H1 (cell line): ENCODE measurements at places on chromosomes 5 and 9. TPM values are rescaled to one million over a fixed set of nuclear protein-coding genes. Genes with fewer than 3 reads are reported as not detected.

GRCh38 chr5:7218141-7218540 lies 177.8 kb upstream of the ADCY2 start:
- DNase-seq, result no peak

DNA sequence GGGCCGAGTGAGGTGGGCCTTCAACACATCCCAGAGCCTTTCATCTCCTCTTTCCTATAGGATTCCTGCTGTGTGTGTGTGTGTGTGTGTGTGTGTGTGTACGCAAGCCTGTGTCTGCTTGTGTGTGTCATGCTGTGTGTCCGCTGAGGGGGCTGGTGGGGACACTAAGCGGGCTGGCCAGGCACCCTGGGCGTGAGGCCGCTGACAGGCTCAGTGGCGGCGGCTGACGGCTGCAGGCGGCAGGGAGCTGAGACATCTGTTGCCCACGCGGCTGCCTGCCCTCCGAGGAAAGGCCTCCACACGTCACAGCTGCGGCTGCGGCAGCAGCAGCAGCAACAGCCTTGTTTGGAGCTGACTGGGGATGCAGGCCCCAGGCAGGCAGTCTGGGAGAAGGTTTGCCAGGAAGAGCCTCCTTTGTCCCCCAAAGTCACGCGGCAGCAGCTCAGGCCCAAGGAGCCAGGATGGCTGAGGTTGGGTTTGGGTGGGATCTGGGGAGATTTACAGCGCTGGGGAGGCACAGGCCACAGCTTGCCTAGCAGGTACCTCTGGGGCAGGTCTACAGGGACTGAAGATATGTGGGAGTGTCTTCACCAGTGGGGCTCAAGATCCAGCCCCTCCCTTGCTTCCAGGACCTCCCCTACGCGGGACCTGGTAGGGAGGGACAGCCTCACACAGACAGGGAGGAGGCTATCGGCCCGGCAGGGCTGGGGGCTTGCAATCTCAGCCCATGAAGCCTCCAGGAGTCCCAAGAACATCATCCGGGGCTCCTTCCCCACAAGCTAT lies 1.8 kb downstream of the PDLIM4 start:
- peak; percentile 49 for DNase-seq

GRCh38 chr5:6861667-6862066 lies 148.4 kb downstream of the TENT4A start:
- DNase-seq, result no peak

DNA sequence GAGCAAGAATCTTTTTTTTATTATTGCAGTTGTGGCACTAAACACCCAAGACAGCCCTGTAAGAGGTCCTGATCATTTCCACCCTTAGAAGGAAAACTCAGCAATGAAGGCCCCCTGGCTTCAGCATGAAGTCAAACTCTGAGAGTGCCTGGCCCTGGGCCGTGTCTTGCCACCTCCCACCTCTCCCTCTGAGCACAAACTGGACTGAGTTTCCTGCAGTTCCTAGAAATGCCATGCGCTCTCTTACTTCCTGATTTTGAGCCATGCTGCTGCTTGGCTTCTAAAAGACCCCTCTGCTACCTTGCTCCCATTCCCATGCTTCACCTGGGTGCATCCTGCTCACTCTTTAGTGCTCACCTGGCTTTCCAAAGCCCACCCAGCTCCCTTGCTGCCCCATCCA lies 140.4 kb upstream of the KLF9 start:
- DNase-seq, result no peak

GRCh38 chr5:160657622-160658458 lies 194.2 kb downstream of the ATP10B start:
- DNase-seq, result no peak

DNA sequence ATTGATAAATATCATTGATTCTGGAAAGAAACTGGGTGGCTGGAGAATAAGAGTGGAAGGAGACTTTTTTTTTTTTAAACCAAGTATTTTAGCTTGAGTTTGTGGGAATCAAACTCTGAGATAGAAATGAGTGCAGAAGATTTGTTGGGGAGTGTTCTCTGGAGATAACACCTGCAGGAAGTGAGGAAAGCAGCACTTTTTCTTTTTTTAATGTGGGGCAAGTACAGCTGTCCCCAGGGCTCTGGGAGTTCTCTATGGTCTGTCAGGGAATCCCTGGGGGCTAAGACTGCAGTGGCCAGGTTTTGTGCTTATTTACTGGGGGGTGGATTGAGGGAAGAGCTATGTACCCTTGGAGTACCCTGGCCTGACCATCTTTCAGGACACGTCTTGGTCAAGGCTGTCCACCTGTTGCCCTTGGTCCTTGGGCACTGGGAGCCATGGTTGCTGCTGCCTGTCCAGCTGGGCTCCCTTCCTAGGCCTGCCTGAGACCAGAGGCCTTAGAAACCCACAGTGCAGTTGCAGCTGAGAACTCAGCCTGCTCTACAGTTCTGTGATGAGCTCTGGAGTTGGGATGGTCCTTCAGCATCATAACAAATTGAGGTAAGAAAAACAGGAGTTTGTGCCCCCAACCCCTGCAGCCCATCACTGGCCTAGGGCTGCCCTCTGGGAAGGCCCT lies 85.8 kb downstream of the PHAX start:
- DNase-seq, result no peak

DNA sequence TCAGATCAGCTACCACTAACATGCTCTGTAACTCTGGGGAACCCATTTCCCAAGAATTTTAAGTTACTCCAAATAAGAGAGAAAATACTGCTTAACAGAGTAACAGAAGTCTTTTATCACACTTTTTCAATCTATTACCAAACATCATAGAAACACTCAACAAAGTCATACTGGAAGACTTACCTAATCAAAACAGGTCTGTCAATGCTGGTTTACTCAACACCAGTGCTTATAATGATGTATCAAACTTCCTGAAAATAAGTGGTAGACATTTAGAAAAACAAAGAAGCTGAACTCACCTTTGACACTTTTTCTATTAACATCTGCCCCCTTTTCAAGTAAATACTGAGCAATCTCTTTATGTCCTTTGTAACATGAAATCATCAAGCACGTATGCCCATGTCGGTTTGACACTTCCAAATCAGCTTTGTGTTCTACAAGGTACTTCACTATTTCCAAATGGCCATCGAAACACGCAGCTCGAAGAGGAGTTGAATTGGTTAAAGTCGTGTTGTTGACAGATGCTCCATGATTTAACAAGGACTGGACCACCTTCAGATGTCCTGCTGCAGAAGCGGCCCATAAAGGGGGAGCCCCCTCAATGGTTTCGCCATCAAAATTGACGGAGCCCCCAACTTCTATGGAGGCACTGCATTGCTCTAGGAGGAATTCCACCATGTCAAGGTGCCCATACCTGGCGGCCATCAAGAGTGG lies 1.8 kb downstream of the FEM1C start:
- DNase-seq, result no peak

DNA sequence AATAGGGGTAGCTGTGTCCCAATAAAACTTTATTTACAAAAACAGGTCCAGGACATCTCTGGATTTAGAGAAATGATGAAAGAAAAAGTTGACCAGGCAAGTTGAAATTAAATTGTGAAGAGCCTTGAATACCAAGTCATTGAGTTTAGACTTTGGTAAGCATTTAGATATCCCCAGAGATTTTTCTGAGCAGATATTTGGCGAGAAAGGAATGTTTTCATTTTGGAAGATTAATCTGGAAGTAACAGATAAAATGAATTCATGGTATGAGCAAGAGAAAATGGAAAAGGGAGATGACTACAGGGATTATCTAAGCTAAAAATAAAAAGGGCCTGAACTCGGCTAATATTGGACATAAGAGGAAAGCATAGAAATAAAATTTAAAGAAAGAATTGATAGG lies 157.6 kb downstream of the ACTL7B start:
- no peak for DNase-seq

GRCh38 chr9:3391414-3391813 lies 134.4 kb downstream of the RFX3 start:
- DNase-seq, result no peak

DNA sequence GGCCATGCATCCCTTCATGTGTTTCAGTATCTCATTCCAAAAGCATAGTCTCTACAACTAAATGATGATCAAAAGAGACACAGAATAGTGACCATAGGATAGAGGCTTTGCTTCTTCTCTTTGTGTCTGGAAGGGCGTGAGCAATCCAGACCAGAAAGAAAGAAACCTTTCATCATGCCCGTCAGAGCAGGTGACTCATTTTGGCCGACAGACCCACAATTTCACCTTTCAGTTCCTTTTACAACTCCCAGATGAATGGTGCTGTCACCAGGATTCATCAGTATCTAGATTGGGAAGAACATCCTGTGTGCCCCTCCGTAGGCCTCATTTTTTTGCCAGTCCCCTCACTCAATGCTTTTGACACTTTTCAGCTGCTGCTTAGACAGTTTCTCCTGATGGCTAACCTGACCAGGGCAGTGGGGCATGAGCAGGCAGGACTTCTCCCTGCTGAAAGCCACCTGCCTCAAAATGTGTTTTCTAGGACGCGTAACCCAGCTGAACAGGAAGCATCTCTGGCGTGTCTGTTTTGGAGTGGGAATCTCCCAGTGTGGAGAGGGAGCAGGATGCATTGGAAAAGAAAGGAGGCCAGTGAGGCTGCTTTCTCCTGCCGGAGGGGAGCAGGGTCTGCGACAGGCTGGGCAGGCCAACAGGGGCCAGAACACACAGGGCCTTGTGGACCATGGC lies 21.2 kb downstream of the ABLIM3 start:
- no peak for DNase-seq

GRCh38 chr9:101028346-101029314 lies at the start of gene PLPPR1:
Gene PLPPR1 (plus strand): TSS chr9:101028727.
- DNase-seq, result peak; percentile 47

DNA sequence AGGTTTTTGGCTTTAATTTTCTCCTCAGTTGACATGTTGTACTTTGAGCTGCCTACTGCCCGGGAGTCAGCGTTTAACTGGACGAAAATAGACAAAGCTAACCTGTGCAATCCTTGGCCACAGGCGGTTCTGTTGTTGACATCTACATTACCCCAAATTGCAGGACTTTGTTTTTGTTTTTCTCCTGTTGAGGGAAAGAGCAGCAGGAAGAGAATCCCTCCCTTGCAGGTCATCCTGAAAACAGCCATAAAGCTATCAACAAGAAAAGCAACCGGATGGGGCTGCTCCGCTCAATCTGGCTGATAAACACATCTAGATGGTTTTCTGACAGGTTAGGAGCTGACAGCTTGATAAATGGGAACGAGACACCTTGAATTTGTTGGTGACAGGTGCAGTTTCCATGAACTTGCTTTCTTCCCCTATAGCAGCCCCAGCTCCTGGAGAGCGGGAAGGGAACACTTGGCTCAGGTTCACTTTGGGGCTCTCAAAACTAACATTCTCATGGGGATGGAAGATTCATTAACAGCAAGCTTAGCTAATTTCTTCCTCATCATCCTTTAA lies 331.5 kb downstream of the SLIT3 start:
- no peak for DNase-seq

- peak; percentile 52 for DNase-seq
These were observed 32.6 kb downstream of the NKX2-5 start for GRCh38 chr5:173202266-173202875.

DNA sequence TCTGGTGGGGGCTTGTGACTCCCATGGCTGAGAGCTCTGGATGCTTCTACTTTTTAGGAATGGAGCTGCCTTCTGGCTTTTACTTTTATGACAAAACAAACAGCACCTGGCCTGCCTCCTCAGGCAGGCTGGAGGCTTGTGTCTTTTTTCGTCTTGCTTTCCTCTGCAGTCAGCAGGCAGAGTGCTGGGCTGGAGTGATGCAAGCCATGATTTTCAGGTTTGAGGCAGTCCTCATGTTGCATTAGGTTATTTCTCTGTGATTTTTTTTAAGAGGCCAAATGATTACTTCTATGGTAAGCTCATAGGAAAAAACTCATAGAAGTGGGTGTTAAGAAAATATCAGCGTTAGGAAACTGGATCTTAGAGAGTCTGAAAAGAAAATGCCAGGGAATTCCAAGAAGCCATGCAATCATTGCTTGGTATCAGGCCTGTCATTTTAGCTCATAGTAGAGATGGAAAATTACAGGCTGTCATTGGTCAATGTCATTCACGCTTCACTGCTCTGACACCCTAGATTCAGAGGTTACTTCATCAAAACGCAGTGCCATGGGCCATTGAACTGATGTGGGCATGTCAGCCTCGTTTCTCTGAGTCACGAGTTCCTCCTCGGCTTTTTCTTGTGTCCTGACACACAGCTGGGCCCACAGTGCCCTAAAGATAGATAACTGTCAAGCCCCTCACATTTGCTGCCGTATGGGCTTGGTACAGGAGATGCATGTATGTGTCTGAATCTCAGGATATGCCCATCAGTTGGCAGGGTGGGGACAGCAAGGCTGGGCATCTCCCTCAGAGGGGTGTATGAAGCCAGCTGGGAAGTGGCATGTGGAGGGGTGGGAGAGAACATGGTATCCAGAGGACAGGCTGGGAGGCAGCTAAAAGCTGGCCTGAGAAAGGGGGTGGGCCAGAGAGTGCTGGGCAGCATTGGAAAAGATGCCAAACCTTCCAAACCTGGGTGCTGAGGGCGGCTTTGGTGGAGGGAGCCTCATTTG lies 151.8 kb downstream of the HSPA4 start:
- DNase-seq, result no peak

DNA sequence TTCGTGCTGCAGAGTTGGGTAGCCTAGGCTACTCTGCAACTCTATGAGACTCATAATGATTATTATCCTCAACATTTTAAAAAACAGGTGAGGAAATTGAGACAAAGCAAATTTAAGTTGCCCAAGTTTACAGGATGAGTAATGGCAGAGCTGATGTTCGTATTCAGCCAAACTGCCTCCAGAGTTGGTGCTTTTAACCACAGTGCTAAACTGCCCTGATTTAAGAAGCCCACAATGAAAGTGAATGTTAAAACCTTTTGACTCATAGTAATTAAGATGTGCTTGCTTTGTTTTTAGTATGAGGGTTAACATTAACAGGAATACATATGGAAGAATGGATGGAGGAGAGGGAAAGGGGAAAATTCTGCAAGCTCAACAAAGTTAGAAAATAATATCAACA lies 15.9 kb upstream of the GABRB2 start:
- DNase-seq, result no peak

DNA sequence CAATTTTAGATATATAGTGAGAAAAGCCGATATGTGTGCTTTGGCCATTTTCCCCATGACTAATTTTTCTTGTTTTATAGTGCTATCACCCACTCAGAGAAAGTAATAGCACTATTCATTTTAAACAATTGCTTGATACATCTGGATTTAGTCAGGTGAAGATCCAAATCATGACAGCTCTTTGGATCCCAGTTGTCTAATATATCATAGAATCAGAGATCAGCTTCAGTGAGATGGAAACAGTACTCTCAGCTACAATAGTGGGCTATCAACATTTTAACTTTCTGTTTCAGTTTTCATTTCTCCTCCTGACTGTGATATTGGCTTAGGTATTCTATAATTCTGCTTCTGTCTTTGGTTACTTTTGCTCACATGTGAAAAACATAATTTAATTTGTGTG lies 38.7 kb downstream of the VCAN start:
- DNase-seq, result no peak

GRCh38 chr5:157366741-157367674 lies 93.0 kb upstream of the NIPAL4 start:
- no peak for DNase-seq

Gene CDKN2A
- total RNA-seq, result 0.69 and 0.73 TPM in 2 replicates

Gene OLFM1
- total RNA-seq, result 47.9 and 53.4 TPM in 2 replicates

Gene FOXD4L3
- 0.15 TPM in 1 of 2 replicates, not detected in the other for total RNA-seq

Gene ZNF483
- total RNA-seq, result 82.0 and 83.8 TPM in 2 replicates

Gene INSL6
- not detected in 2 replicates for total RNA-seq

Gene PCDHGA9
- 1.1 and 1.2 TPM in 2 replicates for total RNA-seq

Gene ZNF462
- 154 and 163 TPM in 2 replicates for total RNA-seq

Gene SV2C
- total RNA-seq, result 0.08 and 0.24 TPM in 2 replicates

Gene AQP7
- not detected in 2 replicates for total RNA-seq

Gene NXNL2
- 1.9 and 2.1 TPM in 2 replicates for total RNA-seq

Gene GPR150
- not detected in 2 replicates for total RNA-seq

Gene CDC20B
- total RNA-seq, result not detected in 2 replicates
